ENCODE measurements at places on chromosomes 6 and 20.

GRCh38 chr6:71228461-71229041 is 60.1 kb upstream of the OGFRL1 start:
- no peak for DNase-seq

DNA sequence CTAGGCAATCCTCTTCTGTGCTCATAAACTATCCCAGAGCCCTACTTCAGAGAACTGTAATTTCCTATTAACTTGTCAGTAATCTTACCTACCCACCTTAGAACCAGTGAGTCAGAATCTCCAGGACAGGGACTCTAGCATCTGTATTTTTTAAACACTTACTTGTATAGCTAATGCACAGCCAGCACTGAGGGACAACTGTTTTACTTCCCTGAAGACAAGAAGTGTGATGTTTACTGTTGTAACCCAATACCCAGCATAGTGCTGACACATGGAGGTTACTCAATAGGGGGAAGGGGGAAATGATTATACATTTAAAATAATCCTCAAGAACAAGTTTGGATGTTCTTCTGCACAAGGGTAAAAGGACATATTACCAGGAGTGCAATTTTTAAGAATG is 130.8 kb downstream of the BTBD9 start:
- DNase-seq: no peak

GRCh38 chr6:12572896-12573827 is 143.4 kb upstream of the PHACTR1 start:
- DNase-seq: no peak

DNA sequence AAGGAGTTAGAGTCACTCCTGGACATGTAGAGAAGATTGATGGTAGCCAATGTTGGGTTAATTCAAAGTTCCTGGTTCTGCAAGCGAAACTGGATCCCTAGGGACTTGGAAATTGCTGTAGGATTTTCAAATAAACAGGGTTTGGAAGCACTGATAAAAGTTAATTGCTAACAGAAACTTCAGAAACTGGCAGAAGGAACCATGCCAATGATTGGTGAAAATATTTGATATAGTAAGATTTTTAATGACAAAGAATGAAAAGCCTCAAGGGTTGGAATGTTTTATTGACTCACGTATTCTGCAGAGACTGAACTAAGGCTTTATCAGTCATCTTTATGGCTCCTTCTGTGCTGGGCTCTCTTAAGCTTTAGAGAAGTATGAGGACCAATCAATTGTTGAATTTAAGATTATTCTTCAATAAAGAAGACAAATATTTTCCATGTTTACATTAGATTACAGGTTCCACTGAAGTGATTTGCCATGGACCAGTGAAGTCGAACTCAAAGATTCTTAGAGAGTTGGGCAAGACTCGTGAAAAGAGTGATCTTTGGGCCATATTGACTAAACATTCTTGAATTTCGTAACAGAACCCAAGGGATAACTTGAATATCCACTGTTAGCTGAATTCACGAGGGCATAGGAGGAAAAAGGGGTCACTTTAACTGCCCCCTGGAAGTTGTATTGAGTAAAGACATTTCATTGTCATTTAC is 371.4 kb downstream of the HDGFL1 start:
- peak; percentile 17 for DNase-seq

DNA sequence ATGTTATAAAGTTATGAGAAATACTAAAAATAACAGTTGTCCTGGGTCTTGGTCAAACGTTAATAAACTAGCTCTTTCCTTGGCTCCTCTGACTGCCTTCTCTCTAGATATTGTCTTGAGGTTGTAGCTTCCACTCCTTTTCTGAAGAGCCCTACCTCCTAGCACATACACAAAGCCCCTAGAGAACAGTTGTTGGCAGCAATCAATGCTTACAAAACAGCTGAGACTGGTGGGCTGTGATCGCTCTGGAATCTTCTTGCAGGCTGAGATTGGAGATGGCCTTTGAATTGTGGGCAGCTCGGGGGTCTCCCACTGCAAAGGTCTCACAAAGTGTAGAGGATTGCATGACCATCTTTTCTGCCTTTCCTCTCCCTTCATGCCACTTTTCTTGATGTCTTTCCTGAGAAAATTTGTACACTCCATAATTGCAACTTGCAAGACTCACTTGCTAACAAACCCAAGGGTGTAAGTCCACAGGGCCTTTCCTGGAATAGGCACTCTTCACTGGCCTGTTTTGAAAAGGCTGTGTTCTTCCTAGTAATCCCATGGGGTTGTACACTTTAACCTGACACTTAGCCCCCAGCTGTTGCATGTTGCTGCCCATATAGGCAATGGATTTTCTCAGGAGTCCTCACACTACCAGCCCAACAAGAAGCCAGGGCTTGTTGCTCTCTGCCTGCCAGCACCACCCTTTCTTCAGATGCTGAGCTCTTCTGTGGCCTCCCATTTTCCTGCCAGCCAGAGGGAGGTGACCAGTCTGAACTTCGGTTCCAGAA is 99.9 kb downstream of the TCP11 start:
- DNase-seq: no peak

Data from amniotic stem cell (primary cell).